ENCODE measurements at places on chromosomes 1 and 21.

GRCh38 chr1:44405031-44405797 is at the start of gene RNF220:
Gene RNF220, plus strand, starts transcription at chr1:44405255.
- peak; percentile 55 for DNase-seq

DNA sequence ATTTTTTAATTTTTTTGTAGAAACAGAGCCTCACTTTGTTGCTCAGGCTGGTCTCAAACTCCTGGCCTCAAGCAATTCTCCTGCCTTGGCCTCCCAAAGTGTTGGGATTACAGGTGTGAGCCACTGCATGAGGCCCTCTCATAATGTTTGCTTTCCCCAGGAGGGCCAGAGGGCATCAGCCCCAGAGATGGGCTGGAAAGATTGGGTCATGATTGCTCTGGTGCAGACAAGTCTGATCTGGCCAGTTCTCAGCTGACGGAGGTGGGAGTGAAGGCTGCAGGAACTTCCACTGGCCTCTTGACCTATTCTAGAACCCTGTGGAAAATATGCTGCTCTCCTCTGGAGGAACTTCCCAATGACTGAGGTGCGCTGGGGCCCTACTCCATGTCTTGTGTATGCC is 43.4 kb upstream of the RD3 start:
- DNase-seq: no peak

DNA sequence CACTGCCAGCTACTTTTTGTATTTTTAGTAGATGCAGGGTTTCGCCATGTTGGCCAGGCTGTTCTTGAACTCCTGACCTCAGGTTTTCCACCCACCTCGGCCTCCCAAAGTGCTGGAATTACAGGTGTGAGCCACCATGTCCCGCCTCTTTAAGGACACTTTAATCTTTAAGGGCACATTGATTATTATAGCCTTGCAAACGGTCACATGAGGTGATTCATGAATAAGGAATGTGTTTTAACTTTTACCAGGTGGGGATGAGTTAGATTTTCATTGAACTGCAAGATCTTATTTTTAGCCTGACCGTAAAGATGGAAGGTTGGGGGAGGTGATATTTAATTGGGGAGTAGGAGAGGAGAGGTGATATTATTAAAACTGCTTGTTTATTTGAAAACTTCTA is 61.9 kb downstream of the TBCE start:
- DNase-seq: no peak

DNA sequence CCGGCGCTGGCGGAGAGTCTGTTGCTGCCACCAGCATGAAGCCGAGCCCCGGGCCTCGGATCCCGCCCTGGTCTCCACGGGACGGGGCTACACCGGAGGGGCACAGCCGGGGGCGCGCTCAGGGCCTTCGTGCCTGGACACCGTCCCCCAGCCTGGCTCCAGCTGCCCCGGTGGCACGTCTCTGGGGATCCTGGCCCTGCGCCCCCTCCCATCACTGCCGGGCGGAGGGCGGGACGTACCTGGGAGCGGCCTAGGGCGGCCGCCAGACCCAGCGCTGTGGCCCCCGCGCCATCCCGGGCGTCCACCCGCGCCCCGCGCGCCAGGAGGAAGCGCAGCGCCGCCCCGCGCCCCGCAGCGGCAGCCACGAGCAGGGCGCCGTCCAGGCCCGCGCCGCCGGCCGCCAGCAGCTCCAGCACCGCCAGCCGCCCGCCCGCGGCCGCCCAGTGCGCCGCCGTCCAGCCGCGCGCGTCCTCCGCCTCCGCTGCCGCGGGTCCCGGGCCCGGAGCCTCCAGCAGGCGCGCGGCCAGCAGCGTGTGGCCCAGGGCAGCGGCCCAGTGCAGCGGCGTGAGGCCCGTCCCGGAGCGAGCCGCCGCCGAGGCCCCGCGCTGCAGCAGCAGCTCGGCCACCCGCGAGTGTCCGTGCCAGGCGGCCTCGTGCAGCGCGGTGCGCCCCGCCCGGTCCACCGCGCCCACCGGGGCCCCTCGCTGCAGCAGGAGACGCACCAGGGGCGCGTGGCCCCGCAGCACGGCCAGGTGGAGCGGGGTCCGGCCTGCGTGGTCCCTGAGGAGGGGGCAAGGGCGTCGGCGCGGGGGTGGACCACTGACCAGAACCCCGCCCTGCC is 1.0 kb downstream of the ANKRD65 start:
- DNase-seq: peak; percentile 75

- DNase-seq: no peak
Observed at GRCh38 chr1:84635429-84635828, 54.8 kb downstream of the SSX2IP start.

DNA sequence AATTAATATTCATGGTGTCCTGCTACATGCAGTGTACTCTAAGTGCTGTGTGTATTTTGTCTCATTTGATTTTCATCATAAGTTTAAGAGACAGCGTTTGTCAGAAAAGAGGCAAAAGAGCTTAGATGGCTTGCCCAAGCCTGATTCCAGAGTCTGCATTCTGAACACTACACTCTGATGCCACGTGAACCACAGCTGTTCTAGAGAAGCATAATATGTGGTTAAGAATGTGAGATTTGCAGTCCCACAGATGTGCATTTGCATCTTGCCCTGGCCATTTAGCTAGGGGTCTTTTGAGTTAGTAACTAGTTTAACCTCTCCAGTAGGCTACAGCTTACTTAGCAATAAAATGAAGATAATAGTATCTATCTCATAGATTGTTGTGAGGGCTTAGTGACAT is 9.2 kb upstream of the GADD45A start:
- peak; percentile 14 for DNase-seq

- no peak for DNase-seq
Observed at GRCh38 chr21:35410123-35410522, 361.0 kb upstream of the RUNX1 start.

DNA sequence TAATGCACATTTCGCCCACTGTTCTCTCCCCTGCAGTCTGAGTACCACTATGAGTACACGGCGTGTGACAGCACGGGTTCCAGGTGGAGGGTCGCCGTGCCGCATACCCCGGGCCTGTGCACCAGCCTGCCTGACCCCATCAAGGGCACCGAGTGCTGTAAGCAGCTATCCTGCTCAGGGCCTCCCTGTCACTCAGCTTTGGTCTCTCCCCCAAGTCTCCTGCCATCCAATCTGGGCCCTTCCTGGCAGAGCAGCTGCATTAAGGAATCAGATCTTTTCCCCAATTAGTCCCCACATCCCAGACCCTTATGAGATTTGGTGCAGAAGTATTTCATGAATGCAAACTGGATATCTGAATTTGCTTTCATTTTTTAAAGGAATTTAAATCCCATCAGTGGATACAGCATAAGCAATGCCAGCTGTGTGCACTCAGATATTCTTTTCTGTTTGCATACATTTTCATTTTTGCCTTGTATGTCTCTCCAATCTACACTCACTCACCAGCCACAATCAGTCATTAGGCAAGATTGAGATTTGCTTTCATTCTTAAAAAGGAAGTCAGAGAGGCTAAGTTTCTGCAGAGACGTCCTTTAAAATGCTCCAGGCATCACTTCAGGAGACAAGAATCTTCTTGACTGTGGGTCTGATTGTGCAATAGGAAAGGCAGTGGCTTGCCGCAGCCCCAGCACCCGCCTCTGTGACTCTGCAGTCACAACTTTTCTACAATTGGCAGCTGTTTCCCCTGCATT is 48.1 kb downstream of the ELAPOR1 start:
- DNase-seq: peak; percentile 72
